ENCODE measurements at places on chromosomes 5 and 9.
A peak's percentile ranks its signal among the peaks of the same experiment; 100 is the strongest.

GRCh38 chr5:73118391-73118973 lies 1.9 kb upstream of the TMEM171 start:
- no peak for DNase-seq

DNA sequence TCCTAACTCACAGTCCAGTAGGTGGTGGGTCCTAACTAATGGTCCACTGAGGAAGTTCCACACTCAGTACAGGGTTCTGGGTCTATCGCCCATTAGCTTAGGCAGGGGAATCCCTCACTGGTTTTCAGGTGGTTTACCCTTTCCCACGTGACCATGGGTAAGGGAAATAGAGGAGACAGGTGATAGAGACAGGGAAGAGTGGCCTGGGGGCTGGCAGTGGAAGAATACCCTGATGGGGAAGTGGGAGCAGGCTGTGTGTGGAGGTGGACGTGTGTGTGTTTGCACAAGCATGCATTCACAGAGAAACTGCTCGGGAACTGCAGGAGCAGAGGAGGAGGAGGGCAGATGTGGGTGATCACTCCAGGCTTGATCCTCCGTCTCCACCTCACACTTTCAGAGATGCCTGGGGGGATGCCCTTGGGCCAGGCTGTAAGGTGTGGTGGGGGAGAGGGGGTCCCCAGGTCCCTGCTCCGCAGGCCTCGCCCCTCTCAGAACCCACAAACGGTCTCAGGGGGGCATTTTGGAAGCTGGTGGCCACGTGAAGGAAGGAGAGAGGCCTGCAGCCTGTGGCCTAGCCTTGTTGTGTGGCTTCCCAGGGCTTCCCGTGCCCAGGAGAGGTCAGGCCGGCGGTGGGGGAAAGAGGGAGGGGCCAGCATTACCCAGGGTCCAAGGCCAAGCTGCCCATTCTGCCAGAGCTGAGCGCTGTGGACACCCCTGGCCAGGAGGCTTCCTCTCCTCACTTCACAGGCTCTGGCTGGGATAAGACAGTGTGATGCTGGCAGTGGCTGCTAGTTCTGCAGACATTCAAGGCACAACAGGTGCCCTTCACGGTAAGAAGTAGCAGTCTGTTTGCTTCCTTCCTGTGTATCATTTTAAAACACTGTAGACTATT lies 80.0 kb downstream of the OTULIN start:
- DNase-seq: no peak

GRCh38 chr5:176873541-176874172 lies 25.5 kb downstream of the HK3 start:
- DNase-seq: no peak

GRCh38 chr5:43313035-43313853 lies at the start of gene HMGCS1:
HMGCS1 (minus strand) TSS chr5:43313412; CDS start chr5:43298965, 14,447 bp downstream.
- peak; percentile 100 for DNase-seq

DNA sequence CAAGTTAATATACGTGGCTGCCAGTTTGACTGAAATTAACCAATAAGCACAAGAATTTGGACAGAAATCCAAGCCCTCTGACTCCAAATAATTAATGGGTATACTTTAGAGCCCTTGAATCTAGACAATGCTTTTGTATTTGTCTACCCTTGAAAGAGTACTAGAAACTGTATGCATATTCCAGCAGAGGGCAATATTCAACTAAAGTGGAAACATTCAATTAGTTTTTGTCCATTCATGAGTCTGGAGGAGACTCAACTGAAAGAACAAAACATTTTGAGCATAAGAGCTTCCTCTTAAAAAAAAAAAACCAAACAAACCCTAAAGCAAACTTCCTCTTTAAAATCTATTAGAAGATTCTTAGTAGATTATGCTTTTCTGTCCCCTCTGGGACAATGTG lies 157.8 kb downstream of the ARHGEF28 start:
- DNase-seq: peak; percentile 37

GRCh38 chr9:98226516-98226915 lies 28.9 kb downstream of the TBC1D2 start:
- DNase-seq: no peak

DNA sequence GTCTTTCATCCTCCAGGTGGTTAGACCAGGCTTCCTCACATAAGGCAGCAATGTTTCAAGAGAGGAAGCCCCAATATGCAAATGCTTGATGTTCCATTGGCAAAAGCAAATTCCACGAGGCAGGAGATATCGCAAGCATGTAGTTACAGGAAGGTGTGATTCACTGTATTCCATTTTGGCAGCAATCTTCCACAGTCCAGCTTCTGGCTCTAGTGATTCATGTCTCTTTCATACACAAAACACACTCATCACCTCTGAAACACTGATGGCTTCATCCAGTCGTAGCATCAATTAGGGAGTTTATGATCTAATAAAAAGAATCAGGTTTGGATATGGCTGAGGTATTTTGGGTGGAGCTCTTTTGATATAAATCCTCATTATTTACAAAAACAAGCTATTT lies 552.2 kb upstream of the RIOK2 start:
- no peak for DNase-seq

DNA sequence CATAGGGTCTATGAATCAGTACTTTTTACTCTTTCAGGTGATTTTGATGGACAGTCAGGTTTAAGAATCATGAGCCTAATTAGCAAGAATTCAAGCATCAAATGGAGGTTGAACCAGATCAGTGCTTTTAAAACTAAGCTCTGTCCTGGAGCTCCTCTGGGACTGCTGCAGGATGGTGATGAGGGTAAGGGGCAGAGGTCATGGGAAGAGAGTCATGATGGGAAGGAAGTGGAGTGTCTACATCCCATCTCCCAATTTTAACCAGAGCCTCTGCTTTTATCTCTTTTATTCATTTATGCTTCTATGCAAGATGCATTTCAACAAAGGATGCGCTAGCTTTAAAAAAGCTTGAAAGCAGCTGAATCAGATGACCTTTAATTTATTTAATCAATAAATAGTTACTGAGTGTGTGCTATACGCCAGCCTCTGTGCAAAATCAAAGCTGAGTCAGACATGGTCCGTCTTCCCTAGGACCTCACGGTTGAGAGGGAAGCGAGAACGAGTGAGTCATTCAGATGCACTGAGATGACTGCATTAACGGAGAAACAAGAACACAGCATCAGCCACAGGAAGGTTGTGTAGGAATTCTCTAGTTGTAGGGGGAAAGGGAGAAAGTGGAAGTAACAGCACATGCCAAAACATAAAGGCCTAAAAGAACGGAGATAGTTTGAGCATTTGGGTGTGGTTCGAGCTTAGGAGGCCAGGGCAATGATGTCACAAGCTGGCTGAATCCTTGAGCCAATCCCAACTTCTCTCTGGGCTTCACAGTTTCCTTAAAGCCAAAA lies 441.6 kb upstream of the BRINP1 start:
- peak; percentile 8 for DNase-seq

GRCh38 chr5:121399879-121400278 lies 451.8 kb upstream of the FTMT start:
- no peak for DNase-seq

DNA sequence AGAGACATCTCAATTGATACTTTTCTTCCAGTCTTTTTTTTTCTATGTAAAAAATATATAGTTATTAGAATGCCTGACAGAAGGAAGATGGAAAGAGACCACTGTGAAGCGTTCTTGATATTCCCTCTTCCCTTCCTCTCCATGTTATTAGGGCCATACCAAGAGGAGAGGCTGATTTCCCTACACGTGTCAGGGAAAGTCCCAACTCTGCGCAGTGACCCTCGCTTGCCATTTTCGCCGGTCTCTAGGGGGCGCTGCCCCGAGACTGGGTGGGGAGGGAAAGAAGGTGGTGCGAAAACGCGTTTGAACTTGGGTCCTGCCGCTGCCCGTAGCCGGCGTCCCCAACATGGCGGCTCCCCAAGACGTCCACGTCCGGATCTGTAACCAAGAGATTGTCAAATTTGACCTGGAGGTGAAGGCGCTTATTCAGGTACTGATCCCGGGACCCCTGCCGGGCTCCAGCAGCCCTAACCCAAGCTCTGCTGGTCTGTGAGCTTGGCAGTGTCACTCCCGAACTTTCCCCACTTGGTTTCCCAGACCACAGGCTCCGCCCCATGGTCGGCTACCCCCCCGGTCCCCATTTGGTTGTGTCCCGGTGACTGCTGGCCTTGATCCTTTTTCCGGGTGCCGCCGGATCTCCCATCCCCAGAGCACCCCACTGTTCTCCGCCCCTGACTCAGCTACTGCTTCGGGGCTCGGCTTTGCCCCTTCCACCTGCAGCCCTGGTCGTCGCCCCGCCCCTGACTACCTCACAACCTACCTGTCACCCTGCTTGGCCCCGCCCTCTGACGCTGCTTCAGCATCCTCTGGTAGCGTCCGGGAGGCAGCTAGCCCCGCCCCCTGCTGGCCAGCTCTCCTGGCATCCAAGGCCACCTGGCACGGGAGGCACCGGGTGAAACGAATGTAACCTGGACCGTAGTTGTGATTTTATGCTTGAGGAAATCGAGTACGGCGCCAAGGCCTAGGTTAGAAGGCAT lies at the start of gene BNIP1:
BNIP1 (plus strand) TSS at position 332 of the 977 bp plus-strand sequence; CDS start at position 347, 15 bp downstream.
- DNase-seq: peak; percentile 94

DNA sequence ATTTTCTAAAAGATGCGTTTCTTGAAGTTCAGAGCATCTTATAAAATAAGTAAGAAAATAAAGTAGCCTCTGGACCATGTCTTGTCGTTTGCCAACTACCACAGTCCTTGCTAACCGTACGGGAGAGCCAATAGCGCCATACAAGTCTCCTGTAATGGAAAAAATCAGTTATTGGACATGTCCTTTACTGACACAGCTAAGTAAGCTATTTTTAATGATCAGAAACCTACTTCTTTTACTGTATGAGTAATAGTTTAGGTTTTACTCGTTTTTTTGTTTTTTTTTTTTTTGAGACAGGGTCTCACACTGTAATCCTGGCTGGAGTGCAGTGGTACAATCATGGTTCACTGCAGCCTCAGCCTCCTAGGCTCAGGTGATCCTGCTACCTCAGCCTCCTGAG lies 37.7 kb upstream of the RAPGEF6 start:
- no peak for DNase-seq

DNA sequence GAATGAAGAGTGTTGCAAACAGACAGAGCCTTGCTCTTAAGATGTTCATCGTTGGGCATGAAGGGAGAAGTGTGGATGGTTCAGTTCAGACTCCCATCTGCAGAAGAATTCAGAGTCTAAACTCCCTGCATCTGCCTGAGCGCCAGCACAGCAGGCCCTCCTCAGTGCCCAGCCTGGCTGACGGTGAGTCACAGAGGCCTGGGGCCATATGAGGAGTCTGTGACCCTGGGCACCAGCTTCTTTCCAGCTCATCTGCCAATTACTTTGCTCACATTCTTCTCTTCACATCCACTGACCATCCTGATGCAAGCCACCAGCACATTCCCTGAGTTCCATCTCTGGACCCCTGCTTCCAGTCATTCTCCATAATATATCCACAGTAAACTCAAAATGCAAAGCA lies 401.1 kb upstream of the TRPC7 start:
- peak; percentile 10 for DNase-seq

DNA sequence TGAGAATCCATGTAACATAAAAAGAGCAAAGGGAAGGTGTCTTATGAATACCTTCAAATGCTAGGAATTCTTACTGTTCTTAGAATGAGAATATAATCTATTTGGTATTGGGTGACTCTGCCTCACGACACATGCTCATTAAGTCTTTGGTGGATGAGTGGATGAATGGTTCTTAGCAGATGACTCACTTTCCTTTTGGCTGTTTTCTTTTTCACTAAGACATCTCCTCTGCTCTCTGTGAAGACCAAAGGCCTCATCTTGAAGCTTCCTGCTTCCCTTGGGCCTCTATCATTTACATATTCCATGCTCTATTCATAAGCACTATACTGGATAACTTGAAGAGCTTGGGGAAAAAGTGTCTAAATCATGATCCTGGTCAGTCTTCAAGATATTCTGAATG lies 468.1 kb downstream of the SPATA31D1 start:
- no peak for DNase-seq

GRCh38 chr5:36060420-36060887 lies 6.2 kb downstream of the UGT3A2 start:
- DNase-seq: peak; percentile 27

DNA sequence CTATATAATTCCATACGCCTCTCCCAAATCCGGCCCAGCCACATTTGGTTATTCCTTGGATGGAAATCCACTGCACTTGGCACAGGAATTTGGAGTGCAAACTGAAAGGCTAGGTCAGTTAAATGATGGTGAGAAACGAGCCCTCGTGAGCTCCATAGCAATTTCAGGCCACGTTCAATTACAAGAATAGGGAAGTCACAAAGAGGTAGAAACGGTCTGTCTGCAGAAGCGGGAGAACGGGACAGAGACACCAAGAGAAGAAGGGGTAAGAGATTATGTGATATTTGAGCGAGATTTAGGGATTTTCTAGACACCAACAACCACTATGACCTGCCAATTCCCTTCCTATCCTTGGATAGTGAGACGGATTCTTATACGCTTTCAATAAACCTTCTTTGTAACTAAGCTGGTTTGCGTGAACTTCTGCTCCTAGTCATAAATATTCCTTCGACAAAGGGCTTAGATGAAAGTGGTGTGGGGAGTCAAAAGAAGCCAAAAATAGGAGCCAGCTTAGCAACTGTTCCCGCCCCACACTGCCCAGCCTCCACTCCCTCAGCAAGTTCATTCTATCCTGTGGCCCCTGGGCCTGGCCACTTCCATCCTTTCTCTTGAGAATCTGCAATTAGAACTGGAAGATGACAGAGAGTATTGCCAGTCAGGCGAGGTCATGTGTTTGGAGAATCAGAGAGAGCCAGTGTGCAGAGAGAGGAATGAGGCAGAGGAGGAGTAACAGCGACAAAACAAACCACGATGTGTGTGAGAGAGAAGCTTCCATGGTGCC lies 118.4 kb downstream of the ZNF608 start:
- no peak for DNase-seq

DNA sequence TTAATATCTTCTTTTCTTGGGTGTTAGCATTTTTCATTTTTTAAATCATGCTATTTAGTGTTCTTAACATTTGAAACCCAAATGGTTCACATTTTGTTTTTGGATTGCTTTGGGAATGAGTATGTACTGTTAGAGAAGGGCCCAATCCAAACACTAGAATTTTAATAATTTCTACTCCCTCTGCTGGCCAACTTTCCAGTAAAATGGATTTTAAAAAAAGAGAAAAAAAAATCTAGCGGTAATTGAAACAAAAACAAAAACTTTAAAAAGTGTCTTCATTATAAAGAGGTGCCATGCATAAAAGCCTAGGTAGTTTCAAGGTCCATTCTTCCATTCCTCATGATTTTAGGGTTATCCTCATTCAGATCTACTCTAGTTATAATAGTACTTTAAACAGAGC lies 32.1 kb upstream of the RICTOR start:
- peak; percentile 43 for DNase-seq

GRCh38 chr5:109837231-109837861 lies 147.6 kb downstream of the MAN2A1 start:
- no peak for DNase-seq
